Cortex of kidney (tissue), 1 donor: ENCODE measurements at places on chromosomes 12 and 14.

DNA sequence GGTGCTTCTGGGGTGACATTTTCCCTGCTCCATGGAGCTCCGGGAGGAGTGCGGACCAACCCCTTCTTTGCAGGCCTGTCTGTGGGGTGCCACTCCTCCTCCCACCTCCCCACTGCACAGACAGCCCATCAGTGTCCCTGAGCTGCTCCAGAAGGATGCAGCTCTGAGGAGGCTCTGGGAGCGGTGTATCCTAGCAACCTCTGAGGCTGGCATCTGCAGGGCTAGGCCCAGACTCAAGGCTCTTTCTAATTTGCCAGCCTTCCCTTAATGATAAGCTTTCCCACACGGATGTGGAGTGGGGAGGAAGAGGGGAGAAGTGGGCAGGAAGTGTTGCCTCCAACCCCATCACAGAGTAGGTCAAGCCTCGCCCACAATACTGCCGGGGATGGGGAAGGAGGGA is 59.7 kb downstream of the CALM1 start:
- no peak for DNase-seq

DNA sequence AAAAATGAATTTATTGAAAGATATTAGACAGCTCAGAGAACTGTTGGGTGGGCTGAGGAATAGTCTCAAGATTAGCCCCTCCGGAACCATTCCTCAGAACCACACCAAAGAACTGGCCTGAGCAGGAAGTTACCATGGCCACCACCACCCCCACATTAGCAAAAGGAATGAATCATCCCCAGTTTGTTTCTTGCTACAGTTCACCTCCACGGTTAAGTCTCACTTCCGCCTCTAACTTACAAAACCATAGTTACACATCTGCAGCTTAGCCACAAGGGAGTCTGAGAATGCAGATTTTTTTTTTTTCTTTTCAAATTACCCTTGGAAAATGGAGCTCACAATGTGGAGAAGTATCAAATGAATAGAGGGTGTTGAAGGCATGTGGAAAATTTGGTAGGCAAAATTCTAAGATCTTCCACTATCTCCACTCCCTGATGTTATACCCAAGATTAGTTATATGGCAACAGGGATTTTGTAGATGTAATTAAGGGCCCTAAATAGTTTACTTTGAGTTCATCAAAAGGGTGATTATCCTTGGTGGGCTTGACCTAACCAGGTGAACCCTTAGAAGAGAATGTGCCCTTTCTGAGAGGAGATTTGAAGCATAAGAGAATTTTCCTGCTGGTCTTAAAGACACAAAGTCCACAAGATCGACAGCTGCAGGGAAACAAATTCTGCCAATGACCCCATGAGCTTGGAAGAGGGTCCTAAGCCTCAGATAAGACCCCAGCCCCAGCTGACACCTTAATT is 129.8 kb upstream of the KRR1 start:
- DNase-seq, result no peak

GRCh38 chr14:30656190-30656632 is 34.1 kb downstream of the SCFD1 start:
- no peak for DNase-seq

GRCh38 chr12:57016348-57016747 is at the start of gene TAC3:
Gene TAC3, minus strand, starts transcription at chr12:57016529. Its CDS starts 732 bp downstream, at chr12:57015797.
- DNase-seq, result no peak

DNA sequence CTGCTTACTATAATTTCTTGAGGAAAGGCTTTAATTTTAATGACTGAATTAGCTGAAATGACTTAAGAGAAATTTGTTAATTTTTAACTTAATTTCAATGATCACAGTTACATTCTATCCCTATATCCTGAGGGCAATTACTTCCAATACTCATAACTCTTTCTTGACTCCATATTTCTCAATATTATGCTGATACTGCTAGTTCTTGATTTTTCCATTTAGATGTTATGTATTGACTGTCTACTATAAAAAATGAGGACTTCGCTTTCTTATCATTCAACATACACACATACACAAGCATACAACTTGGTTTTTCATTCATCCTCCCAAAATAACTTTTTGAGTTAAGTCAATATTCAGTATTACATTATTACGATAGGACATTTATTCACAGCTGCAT is 176.2 kb downstream of the PHLDA1 start:
- DNase-seq, result no peak

DNA sequence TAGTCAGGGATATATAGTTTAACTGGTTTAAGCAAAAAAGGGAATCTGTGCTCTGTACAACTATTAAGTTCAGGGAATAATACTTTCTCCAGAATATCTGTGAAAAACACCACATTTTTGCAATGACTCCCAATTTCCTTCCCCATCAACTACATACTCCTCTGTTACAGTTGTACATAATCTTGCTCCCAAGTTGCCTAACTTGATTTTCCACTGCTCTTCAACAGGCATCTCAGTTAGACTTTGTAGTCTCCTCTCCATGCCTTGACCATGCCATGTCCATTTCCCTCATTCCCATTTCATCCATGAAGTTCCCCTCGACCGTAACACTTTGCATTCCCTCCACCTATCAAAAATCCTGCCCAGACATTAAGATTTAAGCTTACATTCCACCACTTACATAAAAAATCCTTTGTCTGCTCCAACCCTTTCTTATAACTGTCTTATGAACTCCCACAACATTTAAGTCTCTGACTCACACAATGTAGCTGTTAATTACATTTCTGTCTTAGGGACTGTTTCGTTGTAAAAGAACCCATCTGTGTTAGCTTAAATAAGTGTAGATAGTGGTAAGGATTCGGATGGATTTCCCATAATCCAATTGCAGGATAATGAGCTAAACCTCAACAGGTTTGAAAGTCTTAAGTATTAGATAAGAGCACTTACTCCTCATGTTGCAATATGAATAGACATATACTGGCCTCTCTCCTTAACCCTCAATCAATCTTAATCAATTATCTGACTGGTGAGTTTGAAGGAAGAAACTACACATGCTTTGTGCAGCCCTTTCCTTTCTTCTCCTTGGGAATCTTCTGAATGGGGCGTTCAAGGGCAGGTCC is 156.5 kb downstream of the PAWR start:
- DNase-seq, result no peak

DNA sequence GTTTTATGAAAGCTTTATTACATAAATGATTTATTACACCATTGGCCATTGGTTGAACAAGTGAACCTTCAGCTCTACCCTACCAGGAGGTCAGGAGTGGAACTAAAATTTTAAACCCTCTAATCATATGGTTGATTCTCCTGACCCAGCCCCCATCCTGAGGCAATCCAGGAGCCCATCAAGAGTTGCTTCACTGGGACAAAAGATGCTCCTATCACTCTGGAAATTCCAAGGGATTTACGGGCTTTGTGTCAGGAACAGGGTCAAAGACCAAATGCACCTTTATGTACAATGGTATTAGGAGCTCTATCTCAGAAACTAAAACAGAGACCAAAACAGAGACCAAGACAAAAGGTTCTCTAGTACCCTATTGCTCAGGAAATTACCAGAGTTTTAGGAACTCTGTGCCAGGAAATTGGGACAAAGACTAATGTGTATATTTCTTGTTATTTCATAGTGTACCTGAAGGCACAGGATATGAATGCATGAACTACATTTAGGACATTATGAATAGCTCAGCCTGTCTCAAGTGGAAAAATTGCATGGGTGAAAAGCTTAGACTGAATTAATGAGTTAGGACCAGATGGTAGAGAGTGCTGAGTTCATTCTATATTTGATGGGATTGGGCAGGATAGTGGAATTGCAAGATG is 171.7 kb upstream of the FLRT2 start:
- no peak for DNase-seq

DNA sequence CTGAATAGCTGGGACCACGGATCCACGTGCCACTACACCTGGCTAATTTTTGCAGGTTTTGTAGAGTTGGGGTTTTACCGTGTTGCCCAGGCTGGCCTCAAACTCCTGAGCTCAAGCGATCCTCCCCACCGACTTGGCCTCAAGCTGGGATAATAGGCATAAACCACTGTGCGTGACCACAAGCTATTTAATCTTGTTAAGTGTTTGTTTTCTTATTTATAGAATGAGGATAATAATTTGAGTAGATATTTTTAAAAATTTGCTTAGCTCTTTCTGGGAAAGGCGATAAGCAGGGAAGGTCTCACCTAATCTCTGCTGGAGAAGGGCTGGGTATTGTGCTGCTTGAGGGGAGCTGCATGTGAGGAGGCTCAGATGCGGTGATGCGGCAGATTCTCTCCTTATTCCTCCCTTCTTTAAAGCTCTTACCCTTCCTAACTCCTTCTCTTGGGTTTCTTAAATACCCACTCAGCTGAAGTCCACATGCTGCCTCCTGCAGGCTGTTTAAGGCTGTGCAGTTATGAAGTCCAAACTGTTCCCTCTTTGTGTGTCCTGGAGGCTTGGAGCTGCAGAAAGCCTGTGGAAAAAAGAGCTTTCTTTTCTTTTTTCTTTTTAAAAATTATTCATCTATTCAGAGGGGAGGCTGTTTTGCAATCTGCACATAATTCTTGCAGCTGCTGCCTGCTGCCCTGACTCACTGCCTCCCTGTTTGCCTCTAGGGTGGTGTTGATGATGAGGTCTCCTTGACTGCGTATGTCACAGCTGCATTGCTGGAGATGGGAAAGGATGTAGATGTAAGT is 37.9 kb downstream of the A2ML1 start:
- DNase-seq, result no peak

GRCh38 chr12:33649992-33650391 is 210.4 kb upstream of the SYT10 start:
- no peak for DNase-seq

- no peak for DNase-seq
Measured at GRCh38 chr12:1305791-1306500, 288.4 kb downstream of the FBXL14 start.

DNA sequence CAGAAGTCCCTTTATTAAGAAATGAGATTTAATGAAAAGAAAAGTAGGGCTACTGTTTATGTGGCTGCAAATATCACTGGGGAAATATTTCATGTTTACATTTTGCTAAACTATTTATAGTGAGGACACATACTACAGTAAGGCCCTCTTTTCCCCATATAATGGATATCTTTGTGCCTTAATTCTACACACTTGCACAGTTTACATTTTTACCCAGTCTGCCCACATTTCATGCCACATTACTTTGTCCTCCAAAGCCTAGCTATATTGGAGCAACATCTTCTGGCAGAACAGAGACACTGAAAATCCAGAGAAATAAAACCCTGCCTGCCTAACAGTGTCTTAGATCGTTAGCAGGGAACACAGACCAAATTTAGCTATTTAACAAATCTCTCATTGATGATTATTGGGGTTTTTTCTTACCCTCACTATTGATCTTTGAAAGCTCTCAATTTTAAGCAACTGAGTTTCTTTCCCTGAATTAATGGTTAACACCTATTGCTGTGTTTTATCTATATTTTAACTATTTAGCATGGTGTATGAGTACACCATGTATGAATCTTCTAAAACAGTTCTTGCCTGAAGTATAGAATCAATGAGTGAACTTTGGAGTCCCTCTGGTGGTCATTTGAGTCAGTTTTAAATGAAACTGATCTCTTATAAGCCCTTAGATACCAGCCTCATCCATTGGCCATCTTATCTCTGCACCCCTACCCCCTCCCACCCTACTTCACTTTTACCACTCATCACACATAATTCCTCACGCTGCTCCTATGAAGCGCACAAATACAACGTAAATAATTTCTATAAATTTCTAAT is 170.2 kb downstream of the BCAT1 start:
- DNase-seq, result no peak

- no peak for DNase-seq
Measured at GRCh38 chr14:57961786-57962060, 95.8 kb upstream of the SLC35F4 start.

DNA sequence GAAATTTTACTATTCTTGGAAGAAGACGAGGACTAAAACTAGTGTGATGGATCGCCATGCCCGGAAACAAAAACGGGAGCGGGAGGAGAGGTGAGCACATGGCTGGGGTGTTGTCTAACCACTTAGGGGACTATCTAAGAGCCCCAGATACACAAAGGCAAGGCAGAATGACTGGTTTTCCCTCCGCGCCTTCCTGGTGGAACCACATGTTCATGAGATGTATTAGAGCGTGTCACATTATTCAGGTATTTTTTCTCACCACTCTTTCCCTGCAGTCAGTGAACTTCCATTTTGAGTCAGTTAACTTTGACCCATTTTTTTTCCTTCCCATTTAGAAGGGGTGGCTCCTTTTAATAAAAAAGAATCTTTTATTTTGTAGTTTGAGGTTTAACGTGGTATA is 68.8 kb upstream of the TRAF3 start:
- DNase-seq, result no peak

DNA sequence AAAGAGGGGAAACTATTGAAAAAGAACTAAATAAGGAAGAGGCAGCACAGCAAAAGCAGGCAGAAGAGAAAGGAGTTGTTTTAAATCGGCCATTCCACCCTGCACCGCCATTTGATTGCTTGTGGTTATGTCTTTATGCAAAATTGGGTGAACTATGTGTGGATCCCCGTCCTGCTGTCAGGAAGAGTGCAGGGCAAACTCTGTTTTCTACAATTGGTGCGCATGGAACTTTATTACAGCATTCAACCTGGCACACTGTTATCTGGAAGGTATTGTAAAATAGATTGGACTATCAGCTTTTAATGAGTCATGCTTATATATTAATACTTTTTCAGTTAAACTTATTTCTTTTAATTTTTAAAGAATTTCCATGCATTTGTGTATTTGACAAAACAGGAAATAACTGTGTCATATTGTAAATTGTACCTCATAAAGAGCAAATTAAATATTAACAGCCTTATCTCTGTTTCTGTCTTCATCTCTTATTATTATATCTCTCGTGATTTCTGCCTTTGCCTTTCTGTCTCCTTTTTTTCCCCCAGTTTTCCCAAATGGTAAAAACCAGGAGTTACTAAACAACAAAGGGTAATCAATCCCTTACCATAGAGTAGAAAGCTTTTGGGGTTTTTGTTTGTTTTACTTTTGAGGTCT is 86.4 kb downstream of the MON2 start:
- no peak for DNase-seq

GRCh38 chr12:124385219-124385969 is 90.5 kb downstream of the RFLNA start:
- DNase-seq, result no peak

GRCh38 chr12:108606492-108606891 is 8.6 kb upstream of the TMEM119 start:
- no peak for DNase-seq

DNA sequence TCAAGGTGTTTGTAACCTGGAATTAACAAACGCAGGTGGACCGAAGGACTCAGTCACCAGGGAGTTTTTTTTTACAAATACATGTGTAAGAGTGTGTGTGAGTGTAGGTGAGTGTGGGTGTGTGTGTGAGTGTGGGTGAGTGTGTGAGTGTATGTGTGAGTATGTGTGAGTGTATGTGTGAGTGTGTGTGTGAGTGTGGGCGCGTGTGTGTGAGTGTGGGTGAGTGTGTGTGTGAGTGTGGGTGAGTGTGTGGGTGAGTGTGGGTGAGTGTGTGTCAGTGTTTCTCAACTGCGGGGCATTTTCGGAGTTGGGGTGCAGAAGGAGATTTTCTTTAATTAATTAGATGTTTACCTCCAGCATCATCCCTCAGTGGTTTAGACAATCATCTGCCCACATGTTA is 1178.8 kb downstream of the VRK1 start:
- no peak for DNase-seq

- DNase-seq, result no peak
Measured at GRCh38 chr12:64825143-64826021, 935 bp downstream of the TBC1D30 start.

- no peak for DNase-seq
Measured at GRCh38 chr12:65889144-65889880, 65.0 kb downstream of the HMGA2 start.
